ENCODE measurements at places on chromosomes 11 and 22.

- ATAC-seq: no peak
These were observed 49.0 kb downstream of the PRR5L start for GRCh38 chr11:36345084-36345511.

DNA sequence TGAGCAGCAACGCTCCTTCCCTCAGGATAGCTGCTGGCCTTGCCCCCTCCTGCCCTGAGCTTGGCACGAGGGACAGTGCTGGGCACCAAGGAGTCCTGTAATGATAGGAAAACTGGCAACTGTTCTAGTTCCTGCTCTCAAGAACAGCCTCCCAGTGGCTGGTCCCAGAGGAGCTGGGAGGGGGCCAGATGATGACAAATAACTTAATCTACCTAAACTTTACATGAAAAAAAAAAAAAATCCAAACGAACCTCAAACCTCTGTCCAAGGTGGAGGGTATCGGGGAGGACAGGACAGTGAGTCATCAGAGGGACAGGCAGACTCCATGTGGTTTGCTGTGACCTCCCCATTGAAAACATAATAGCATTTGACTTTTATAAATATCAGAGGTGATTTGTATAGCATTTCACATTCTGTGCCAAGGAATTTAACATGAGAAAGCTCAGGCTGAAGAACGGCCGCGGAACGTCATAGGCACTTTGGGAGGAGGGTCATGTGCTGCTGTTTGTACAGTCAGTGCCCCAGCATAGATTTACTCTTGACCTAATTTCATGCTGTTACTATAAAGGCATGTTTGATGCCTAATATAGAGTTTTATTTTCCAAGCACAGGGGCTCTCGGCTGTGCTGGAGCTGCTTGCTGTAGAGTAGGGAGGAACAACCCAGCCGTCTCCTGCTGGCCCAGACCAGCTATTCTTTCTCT is 98.2 kb upstream of the NNMT start:
- ATAC-seq: no peak

GRCh38 chr11:105609341-105609781 is 512 bp upstream of the GRIA4 start:
- ATAC-seq: peak; percentile 66

DNA sequence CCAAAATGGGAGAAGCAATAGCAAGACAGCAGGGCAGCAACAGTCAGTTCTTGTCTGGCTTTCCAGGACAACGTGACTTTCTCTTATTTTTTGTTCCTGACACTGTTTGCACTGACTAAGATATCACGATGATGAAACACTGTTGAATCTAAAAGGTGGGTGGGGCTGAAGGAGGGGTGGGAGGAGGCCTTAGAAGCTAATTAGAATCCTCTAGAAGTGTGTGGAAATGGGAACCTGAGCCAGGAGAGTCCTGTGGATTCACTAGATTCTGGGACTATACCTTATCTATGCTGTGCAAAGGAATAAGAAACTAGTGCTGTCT is 300.3 kb downstream of the ST3GAL4 start:
- ATAC-seq: no peak

GRCh38 chr11:15539645-15540044 is 424.9 kb downstream of the INSC start:
- ATAC-seq: no peak

DNA sequence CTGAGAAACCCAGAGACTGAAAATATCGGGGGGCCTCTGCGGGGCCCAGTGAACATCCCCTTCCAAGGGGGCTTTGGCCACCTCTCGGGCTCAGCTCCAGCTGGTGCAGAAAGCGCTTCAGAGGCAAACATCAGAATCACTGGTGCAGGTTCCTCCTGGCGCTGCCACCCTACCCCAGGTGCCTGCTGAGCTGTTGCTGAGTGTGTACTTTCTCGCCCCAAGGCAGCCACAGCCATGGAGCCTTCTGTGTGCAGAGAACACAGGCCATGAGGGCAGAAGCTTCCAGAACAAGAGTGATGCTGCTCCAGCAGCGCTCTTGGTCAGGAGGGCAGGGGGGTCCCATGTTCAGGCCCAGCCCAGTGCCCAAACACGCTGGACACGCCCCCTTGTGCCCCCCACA is 6.3 kb downstream of the DRD4 start:
- no peak for ATAC-seq

- ATAC-seq: no peak
These were observed 651 bp downstream of the CRYAB start for GRCh38 chr11:111910676-111911562.

DNA sequence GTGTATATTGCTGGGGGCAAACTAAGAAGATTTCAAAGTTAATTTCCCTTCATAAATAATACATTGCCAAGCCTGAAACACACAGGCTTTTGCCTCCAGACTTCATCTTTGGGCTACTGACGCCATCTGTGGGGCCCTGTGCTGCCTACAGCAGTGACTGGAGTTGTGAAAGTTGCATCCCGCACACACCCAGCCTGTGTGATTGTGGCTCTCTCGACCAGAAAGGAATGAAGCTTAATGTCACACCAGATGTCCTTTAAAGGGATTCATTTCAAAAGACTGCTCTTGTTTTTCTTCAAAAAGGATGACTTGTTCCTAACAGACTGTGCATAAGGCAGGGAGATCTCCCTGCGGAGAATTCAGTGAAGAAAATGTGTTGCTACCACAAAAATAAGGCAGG is 210.5 kb downstream of the FAM181B start:
- ATAC-seq: no peak
